Fibroblast of skin of scalp (primary cell): ENCODE measurements at places on chromosomes 5 and 9.

DNA sequence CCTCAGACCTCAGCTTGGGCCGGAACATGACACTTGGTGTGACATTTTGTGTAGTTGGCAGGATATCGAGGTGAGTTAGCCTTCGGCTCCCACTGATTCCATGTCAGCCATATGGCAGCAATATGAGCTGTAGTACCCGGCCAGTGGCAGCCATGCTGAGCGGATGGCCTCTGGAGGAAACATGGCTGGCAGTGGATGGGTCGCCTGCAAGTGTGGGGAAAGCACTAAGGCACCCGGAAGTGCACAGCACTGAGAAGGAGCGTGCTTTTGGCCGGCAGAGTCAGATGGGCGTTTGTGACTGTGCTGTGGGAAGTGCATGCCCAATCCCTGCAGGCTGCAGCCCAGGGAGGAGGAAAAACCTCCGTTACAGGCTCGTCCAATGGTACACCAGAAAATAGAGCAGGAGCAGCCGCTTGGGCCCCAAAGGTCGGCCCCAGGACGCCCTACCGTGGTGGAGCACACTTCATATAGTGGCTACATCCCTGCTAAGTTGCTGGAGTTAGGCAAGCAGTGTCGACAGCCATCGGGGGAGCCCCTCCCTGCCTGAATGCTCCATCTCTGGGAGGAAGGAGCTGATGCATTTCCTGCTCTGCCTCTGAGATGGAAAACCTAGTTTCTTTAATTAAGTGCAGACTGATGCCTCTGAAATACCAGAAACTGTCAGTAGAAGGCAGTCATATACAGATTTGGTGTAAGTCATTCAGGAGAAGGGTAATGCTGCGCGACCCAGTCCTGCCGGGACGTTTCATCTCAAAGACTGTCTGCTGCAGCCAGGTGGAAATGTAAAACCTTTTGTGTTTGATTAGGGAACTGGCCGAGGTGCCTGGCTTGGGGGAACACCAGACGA, 2185.8 kb upstream of the ACO1 start:
- no peak for DNase-seq

- no peak for DNase-seq
Measured at GRCh38 chr5:89934069-89934468, 475.5 kb downstream of the CETN3 start.

- DNase-seq, result no peak
Measured at GRCh38 chr9:120861935-120862334, 15.1 kb downstream of the PHF19 start.

- DNase-seq, result peak; percentile 34
Measured at GRCh38 chr9:95429096-95429495, 87.7 kb downstream of the PTCH1 start.

DNA sequence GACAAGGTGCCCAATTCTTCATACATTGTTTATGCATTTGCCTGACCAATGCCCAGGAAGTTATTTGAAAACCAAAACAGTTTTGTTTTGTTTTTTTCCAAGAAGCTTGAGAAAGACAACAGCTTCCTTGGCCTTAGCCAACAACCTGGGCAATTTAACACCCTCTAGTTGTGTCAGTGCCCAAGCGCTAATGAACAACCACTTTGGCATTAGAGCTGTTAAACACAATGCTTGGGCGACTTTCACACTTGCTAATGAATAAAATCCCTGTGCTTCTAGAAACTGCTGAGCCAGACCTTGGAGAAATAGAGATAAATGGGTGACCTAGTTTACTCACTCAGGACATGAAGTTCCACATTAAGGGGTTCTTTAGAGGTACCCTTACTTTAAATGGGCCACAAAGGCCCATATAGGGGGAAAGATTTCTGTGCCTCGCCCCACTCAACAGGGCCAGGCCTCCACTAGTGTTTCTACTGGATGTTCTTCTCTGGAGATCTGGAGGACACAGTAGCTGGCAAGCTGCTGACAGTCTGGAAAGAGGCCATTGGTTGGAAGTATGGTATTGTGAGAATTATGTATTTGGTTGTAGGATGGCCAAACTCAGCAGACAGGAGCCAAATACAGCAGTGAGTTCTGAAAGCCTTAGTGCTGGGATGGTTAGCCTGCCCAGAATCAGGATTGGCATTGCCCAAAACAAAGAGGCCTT, 179.8 kb downstream of the DOCK8 start:
- DNase-seq, result no peak

- no peak for DNase-seq
Measured at GRCh38 chr5:154059039-154059430, 20.3 kb downstream of the MFAP3 start.

GRCh38 chr5:531749-532315, 7.6 kb upstream of the SLC9A3 start:
- no peak for DNase-seq

- no peak for DNase-seq
Measured at GRCh38 chr5:95424016-95424415, 32.9 kb downstream of the FAM81B start.

- DNase-seq, result no peak
Measured at GRCh38 chr5:19950897-19951296, 37.1 kb downstream of the CDH18 start.

GRCh38 chr5:72956324-72957140, 691 bp downstream of the FCHO2 start:
- peak; percentile 62 for DNase-seq

GRCh38 chr9:132231019-132231701, 69.3 kb downstream of the NTNG2 start:
- no peak for DNase-seq

DNA sequence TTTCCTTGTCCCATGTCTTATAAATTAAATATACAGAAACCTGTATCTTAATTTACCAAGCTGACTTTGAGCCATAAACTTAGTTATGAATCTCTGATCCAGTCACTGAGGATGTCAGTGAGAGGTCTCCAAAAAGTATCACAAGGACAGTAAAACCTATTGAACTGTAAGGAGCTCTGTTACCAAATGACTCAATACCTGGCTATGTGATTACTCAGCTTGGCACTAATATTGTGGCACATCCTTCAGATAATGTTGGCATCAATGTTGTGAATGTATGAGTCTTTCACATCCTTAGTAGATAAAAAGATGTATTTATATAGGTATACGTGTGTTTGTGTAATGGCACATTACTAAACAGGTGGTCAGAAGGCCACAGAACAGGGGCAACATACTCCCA, 18.0 kb upstream of the CAPSL start:
- no peak for DNase-seq

GRCh38 chr5:101687349-101687985, 608.6 kb downstream of the SLCO4C1 start:
- no peak for DNase-seq

DNA sequence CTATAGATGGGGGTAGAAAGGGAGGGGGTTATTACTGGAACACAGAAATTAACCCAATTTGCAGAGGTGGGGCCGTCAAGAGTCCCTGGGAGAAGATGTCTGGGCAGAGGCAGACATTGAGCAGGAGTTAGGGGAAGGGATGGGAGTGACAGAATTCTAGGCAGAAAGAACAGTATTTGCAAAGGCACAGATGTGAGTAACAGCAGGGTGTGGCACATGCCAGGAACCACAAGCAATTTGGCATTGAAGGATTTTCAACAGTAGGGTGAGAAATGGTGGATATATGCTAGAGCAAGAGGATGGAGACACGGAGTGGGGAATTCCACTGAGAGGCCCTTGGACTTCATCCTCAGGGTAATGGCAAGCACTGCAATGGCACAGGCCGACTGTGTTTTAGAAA, 71.6 kb upstream of the FRRS1L start:
- DNase-seq, result peak; percentile 39

DNA sequence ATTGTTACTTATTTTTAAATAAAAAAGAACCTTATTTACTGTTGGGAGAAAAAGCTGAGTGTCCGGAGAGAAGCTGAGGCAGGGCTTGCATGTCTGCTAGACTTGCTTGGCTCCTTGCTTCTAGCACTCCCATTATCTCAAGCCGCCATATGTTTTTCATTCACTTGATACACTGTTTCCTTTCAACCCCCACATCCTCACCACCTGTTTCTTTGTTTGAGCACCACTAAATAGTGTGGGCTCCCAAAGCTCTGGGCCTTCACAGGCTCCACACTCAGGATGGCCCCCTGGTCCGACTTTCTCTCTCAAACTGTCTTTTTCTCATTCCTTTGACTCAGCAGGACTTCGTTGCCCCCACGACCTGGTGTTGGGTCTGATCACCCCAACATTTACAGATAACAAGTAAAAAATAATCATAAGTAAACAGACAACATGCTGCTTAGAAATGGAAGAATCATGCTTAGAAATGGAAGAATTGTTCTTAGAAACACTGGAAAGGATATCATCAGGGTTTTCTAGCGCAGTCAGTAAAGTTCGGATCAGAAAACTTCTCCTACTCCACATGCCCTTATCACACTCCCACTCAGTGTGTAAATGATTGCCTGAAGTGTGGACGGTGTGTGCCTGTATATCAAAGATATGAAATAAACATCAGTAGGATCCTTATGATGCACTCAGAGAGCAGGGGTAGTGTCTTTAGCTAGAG, 58.5 kb downstream of the APTX start:
- DNase-seq, result no peak

- no peak for DNase-seq
Measured at GRCh38 chr5:45622365-45622764, 73.8 kb downstream of the HCN1 start.

DNA sequence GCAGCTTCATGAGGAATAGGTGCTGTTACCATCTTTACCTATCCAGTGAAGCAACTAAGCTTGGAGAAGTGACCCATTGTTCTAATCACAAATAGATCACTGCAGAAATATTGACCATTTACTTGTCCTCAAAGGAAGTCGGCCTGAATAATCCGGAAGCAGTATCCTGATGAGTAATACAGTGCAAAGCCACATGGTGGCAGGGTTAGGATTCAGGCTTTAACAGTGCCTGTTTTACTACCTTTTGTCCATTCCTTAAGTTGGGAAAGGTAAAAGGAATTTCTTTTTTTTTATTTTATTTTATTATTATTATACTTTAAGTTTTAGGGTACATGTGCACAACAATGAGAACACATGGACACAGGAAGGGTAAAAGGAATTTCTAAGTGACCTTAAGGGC, 336.3 kb downstream of the KDM4C start:
- no peak for DNase-seq

- no peak for DNase-seq
Measured at GRCh38 chr9:16688814-16689213, 181.7 kb downstream of the BNC2 start.

DNA sequence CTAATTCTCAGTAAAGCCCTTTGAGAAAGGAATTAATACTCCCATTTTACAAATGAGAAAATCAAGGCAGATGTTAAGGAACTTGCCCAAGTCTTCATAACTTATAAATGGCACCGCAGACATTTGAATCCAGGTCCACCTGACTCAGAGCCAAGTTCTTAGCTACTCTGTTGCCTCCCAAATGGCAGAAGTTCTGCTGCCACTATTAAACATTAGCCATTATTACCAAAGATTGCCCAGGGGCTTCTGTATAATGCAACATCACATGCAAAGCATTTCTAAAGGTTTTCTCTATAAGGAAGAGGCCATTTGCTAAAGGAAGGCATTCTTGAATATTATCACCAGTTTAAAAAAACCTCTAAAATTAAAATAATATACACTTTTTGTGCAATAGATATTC, 28.3 kb downstream of the TPD52L3 start:
- peak; percentile 4 for DNase-seq

- no peak for DNase-seq
Measured at GRCh38 chr9:126631254-126631653, 17.5 kb downstream of the LMX1B start.

- no peak for DNase-seq
Measured at GRCh38 chr5:127846884-127847283, 143.7 kb downstream of the CCDC192 start.

DNA sequence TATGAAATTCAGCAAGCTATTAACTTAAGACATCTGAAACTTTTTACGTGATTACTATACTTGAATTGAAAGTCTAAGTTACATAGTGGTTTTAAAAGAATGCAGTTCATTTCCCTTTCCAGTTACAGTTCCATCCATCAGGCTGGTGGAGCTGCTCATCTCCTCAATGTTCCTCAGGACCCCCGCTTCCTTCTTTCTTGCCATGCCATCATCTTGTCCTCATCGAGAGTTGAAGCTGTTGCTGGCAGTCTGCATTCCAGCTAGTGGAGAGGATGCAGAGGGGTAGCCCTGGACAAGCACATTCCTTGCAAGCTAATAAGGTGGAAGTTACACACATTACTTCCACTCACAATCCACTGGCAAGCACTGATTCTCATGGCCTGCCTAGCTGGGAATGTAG, 8.8 kb upstream of the RNF183 start:
- peak; percentile 11 for DNase-seq

DNA sequence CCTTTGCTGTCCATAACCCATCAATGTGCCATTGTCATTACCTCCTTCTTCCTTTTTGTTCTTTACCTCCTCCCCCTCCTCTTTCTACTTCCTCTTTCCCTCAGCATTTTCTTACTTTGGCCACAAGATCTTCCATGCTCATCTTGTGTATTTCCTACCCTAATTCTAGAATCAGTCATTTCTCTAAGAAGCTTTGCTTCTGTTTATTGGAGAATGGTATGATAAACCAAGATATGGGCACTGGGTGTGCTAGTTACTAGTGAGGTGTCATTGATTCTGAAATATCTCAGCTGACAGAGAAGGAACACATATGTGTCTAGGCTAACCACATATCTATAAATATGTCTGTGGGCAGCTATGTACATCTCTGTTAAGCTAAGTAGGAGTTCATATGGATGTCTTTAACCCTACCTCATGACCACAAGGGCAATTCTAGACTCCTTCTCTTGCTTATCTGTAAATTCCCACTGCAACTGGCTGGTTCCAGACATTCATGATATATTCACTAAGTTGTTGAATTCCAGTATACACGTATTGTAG, 2051.3 kb upstream of the CDH9 start:
- no peak for DNase-seq

DNA sequence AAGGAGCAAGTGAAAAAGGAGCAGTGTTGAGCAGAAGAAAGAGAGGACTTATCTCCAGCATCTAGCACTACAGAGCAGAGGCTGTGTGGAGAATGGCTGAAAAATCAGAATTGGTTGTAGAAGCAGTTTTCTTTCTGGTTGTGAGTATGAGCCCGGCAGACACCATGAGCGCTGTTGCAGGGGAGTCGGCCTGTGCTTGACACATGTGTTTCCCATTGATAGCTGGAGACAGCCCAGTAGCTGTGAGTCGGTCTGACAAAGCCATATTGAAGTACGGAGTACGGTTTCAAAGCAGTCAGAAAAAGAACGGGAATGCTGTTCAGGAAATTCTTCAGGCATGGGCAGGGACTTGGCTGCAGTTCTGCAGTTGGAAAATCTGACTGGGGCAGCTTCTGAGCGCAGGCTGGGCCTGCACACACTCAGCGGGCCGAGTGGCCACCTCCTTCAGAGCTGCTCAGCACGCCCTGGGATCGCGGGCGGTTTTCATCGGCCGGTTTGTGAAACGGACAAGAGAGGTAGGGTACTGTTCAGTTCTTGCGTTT, at the start of gene SGCD:
Gene SGCD (plus strand): TSS at position 447 of the 542 bp plus-strand sequence.
- peak; percentile 96 for DNase-seq

- peak; percentile 19 for DNase-seq
Measured at GRCh38 chr5:64767959-64768357, 533 bp downstream of the SREK1IP1 start.

GRCh38 chr5:142754031-142754430, 16.1 kb upstream of the ARHGAP26 start:
- no peak for DNase-seq

- DNase-seq, result no peak
Measured at GRCh38 chr9:117725426-117725887, 21.3 kb downstream of the TLR4 start.
